ENCODE measurements at places on chromosomes 6 and 20. TPM values are rescaled to one million over a fixed set of nuclear protein-coding genes. Genes with fewer than 3 reads are reported as not detected.
A peak's percentile ranks its signal among the peaks of the same experiment; 100 is the strongest.

EYA4 gene
- polyA plus RNA-seq, result 0.21 TPM

FAM217A gene
- polyA plus RNA-seq, result 0.76 TPM

DNA sequence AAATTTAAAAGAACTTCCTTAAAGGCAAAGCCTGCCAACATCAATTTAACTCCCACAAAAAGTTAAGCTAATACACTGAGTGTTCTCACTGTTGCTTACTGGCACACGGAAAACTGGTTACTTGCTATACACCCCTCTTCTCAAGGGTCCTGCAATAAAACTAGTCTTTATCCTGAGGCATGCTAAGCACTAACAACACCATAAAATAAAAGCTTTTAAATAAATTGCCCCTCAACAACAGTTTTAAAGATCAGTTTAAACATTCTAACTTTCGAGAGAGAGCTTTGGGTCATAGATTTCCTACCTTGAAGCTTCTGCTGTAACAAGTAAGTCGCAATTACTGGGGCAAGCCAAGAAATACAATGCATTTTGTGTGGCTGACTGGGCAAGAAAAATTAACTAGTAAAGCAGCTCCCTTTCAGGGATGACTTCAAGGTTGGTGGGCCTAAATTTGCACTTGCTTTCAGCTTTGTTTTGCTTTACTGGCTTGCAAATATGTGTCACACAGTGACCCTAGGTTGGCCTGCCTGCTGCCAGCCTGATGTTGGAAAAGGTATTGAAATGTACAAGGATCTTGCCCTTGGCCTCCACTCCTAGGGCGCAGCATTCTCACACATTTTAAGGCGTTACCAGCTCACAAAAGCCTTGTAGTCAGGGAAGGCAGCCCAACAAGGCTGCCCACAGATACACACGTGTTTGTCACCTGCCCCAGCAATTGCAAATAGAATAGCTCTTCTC is 4.0 kb upstream of the HEY2 start:
- DNase-seq, result peak; percentile 17

GRCh38 chr6:53910834-53911233 is 116.0 kb downstream of the LRRC1 start:
- no peak for DNase-seq

GRCh38 chr20:37702403-37703034 is 8.7 kb downstream of the CTNNBL1 start:
- no peak for DNase-seq

DNA sequence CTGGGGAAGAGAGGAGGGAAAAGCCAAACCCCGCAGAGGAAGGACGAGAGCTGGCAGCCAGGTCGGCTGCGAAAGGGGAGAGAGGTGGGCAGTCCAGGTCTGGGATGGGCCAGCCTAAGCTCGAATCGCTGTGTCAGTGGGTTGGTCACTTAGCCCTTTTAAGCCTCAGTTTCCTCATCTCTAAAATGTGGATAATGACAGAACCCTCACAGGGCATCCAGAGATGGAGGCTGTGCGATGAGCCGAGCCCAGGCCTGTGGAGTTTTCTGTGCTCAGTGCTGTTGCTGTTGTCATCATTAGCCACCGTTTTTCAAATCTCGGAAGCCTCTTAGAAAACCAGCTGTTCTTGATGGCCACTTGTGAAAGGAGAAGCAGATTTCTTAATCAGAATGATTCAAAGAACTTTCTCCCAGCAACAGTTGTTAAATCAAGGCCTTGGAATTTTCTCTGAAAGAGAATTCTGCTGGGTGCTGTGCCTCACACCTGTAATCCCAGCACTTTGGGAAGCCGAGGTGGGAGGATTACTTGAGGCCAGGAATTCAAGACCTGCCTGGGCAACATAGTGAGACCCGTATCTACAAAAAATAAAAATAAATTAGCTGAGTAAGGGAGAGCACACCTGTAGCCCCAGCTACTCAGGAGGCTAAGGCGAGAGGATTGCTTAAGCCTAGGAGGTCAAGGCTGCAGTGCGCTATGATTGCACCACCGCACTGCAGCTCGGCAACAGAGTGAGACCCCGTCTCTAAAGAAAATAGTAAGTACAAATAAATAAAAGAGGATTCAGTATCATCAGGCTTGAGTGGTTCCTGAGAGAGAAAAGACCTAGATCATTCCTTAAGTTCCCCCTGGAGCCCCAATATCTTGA is 46.3 kb upstream of the ENTPD6 start:
- DNase-seq, result no peak

DNA sequence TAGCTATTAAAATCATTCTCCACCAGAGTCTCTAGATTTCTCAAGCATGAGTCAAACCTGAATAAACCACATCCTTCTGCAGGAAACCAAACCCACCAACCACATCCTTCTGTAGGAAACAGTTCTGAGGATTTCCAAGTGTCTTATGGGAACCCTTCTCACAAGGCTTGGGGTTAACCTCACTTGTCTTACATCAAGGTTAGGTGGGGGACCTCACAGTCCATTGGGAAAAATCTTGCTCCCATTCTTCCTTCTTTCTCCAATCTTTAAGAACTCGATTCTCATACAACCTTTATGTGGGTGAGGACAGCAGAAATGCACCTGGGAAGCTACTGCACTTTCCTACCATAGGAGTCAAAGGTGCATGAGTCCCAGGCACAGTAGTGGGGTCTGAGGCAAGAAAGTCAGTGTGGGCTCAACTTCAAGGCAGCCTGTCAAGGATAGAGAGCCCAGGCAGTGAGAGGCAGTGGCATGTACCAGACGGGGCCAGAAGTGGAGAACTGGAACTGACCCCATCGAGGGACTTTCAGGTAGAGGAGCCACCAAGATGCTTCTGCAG is 114.5 kb downstream of the SLC22A3 start:
- DNase-seq, result no peak

- no peak for DNase-seq
Observed at GRCh38 chr20:32355417-32355841, 2.7 kb upstream of the ASXL1 start.

DNA sequence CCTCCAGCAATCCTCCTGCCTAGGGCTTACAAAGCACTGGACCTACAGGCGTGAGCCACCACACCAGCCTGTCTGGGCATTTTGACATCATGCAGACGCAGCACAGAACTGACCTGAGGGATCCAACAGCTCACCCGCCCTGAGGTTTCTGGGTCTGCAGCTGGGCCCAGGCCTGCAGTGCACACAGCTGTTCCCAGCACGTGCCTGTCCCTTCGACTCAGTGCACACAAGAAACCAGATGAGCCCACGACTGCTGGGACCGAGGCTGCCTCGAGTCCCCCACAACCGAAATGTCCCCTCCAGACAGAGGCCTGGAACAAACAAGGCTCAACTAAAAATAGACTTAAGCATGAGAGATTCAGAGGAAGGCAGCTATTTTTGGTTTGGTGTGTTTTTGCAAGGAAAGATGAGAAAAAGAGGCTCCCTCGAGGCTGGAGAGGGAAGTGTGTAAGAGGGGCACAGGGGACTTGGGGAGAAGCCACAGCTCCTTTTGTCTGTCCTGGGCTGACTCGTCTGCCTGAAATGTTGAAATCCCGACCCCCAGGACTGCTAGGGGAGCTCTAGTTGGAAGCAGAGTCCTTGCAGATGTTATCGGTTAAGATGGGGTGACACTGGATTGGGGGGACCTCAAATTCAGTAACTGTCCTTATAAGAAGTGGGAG is 66.3 kb downstream of the YTHDF1 start:
- DNase-seq, result no peak

GRCh38 chr6:99933129-99933528 is 60.9 kb downstream of the MCHR2 start:
- no peak for DNase-seq

GRCh38 chr6:163331245-163331644 is 83.3 kb upstream of the QKI start:
- no peak for DNase-seq

DNA sequence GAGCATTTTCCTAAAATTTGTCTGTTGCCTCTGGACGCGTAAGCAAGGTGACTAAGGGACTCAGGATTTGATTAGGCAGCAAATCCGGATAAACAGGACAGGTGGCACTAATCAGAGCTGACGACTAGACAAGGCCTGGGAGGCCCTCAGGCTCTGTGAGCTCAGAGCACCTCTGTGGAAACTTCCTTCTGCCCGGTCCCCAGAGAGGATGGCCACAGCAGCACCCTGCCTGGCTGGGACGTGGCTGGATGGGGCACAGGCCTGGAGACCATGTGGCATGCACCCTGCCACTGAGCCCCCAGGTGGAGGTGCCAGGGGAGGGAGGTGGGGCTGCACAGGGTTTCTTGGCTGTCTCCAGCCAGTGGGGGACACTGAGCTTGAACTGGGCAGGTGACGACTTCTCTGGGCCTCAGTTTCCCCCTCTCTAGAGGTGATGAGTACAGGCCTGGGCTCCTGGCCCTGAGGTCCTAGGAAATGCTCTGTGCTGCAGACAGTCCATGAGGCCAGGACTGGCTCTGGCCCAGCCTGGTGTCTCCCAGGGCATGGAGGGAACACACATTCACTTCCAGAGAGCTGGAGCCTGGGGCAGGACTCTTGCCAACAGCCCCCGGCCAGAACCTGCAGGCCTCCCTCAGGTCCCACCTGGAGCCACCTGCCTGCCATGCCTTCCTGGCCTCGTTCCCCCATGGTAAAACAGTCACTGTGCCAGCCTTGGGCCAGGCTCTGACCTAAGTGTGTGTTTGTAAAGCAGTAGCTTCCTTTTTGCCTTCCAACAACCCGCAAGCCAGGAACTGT is 39.6 kb upstream of the STX16 start:
- no peak for DNase-seq

Measured in pancreas (tissue), 10 donors.